ENCODE measurements at places on chromosomes 6 and 20. TPM values are rescaled to one million over a fixed set of nuclear protein-coding genes. Genes with fewer than 3 reads are reported as not detected.
A peak's percentile ranks its signal among the peaks of the same experiment; 100 is the strongest.

TRIM15 gene
- not detected for total RNA-seq

POM121L2 gene
- total RNA-seq, result not detected

PTPRA gene
- total RNA-seq, result 88.6 TPM

PET117 gene
- total RNA-seq, result 13.0 TPM

DNA sequence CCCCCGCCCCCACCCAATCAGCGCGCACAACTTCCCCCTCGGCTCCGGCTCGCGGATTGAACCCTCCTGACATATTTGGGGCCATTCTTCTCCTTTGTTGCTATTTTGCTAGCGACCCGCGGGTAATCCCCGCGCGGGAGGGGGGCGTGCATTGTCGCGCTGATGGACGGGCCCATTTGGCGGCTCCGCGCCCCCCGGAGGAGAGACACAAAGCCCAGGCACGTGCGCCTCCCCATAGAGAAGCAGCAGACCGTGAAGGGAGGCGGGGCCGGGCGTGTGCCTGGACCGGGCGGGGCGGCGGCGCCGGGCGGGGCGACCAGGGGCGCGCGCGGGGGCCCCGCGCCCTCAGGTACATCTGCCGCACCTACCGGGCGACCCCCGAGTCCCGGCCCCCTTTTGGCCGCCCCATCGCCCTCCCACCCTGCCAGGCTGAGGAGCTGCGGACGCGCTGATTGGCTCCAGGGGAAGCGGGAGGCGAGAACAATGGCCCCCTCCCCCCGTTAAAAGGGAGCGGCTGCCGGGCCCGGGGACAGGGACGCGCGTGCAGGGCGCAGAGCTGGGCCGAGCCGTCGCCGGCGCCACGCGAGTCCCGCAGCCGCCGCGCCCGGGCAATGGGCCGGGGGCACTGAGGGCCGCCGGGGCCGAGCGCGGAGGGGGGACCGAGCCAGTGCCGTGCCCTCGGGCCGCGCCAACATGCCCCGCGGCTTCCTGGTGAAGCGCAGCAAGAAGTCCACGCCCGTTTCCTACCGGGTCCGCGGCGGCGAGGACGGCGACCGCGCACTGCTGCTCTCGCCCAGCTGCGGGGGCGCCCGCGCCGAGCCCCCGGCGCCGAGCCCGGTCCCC lies at the start of gene INSM1:
INSM1 (plus strand) TSS at position 530 of the 843 bp plus-strand sequence; CDS start at position 694, 164 bp downstream.
- no peak within 1 kb of the TSS for H3K27ac ChIP-seq
- peak within 1 kb of the TSS; percentile 29 for H3K4me3 ChIP-seq
- no peak for DNase-seq
- H3K36me3 ChIP-seq, result no peaks in the 10 kb centered on the region
- H3K4me1 ChIP-seq, result peaks cover 12% of the 10 kb centered on the region

DNA sequence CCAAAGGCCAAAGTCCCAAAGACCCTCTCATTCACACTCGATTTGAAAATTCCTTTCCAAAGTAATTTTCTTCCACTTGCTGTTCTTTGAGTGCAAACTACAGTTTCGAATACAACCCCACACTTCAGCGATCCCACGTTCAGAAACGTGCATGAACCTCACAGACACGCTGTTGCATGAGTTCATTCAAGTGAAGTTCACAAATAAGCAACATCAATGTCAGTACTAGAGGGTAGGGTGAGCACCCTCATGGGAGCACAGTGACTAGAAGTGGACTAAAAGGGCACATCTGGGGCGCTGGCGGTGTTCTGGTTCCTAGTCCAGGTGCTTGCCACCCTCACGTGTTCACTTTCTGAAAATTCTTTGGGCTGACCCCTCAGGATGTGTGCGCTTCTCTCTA lies 59.0 kb downstream of the FAM50B start:
- H3K4me1 ChIP-seq, result peaks cover 58% of the 10 kb centered on the region
- H3K27me3 ChIP-seq, result no peaks in the 10 kb centered on the region
- H3K4me3 ChIP-seq, result no peak overlapping the region
- no peak for DNase-seq

DNA sequence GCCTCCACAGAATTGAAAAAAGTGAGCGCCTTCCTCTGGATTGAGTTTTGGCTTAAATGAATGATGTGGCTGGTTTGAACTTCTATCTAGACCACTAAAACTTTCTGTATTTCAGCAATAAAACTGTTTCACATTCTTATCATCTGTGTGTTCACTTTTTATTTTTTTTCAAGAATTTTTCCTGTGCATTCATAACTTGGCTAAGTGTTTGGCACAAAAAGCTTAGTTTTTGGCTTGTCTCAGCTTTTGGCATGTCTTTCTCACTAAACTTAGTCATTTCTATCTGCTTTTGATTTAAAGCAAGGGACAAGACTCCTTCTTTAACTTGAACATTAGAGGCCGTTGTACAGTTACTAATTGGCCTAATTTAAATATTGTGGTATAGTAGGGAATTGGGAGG lies 1015.1 kb downstream of the EPHA7 start:
- no peaks in the 10 kb centered on the region for H3K4me1 ChIP-seq
- H3K36me3 ChIP-seq, result peaks cover 9% of the 10 kb centered on the region
- no peaks in the 10 kb centered on the region for H3K27me3 ChIP-seq
- H3K4me3 ChIP-seq, result no peak overlapping the region
- DNase-seq, result no peak

DNA sequence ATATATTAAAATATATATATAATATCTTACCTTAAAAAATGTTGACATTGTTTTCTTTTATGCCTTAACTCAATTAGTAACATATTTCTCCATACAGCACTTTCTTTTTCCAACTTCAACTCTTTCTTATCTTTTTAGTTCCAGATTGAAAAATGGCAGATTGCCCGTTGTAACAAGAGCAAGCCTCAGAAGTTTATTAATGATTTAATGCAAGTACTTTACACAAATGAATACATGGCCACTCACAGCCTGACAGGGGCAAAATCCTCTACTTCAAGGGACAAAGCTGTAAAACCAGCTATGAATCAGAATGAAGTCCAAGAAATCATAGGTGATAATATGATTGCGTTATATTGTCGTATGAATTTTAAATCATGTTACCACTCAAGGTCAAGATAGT lies 29.4 kb upstream of the KIAA1586 start:
- H3K36me3 ChIP-seq, result no peaks in the 10 kb centered on the region
- no peak overlapping the region for H3K27ac ChIP-seq
- H3K4me1 ChIP-seq, result peaks cover 18% of the 10 kb centered on the region
- no peaks in the 10 kb centered on the region for H3K27me3 ChIP-seq

DNA sequence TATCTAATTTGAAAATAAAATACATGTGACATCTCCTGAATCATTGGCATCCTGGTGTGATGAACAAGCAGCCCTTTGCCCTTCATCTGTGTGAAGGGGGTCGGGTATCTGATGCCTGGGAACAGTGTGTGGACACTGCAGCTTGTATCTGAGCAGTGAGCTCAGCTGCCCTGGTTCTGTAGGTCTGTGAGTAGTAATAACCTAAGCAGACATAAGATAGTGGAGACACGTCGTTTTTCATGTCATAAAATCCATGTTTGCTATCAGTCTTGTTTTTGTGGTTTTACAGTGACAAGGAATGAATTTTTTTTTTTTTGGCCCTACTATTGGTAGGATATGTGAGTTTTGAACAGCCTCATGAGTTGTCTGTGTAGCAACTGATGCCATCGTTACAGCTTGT lies 133.0 kb downstream of the JARID2 start:
- no peak overlapping the region for H3K27ac ChIP-seq
- no peaks in the 10 kb centered on the region for H3K27me3 ChIP-seq
- H3K4me1 ChIP-seq, result peaks cover 22% of the 10 kb centered on the region
- H3K36me3 ChIP-seq, result no peaks in the 10 kb centered on the region
- H3K4me3 ChIP-seq, result no peak overlapping the region
- DNase-seq, result no peak

DNA sequence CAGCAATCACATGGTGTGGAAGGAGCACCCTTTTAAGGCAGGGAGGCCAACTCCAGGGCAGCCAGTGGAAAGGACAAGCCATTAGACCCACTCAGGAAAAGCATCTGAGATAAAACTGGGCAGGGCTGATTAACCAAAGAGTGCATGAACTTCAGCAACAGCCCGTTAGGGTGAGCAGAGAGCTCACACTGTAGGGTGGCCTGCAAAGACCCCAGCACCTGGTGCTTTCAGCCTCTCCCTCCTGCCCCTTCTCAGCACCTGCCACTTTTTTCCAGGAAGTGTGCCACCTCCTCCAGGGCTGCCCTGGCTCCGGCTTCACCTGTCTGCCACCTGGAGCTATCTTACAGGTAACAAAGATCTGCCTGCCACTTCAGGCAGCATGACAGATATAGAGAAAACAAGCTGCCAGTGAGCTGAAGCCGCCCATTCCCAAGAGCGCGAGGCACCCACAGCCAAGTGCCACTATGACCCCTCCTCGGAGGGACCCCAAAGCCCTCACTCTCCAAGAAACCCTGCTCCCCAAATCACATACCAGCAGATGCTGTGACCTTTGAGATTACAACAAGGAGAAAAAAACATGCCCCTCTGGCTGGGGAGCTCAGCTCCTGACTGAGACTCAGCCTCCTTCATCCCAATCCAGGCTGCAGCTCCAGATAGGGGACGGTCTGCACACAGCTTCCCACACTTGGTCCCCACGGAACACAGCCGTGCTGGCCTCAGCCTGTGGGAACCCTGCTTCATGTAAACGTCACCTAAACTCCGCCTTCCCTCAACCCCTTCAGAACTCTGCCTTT lies 71.2 kb downstream of the ABHD12 start:
- peaks cover 5% of the 10 kb centered on the region for H3K36me3 ChIP-seq
- no peaks in the 10 kb centered on the region for H3K27me3 ChIP-seq
- no peak overlapping the region for H3K4me3 ChIP-seq
- DNase-seq, result peak; percentile 46
- H3K4me1 ChIP-seq, result peaks cover 7% of the 10 kb centered on the region

DNA sequence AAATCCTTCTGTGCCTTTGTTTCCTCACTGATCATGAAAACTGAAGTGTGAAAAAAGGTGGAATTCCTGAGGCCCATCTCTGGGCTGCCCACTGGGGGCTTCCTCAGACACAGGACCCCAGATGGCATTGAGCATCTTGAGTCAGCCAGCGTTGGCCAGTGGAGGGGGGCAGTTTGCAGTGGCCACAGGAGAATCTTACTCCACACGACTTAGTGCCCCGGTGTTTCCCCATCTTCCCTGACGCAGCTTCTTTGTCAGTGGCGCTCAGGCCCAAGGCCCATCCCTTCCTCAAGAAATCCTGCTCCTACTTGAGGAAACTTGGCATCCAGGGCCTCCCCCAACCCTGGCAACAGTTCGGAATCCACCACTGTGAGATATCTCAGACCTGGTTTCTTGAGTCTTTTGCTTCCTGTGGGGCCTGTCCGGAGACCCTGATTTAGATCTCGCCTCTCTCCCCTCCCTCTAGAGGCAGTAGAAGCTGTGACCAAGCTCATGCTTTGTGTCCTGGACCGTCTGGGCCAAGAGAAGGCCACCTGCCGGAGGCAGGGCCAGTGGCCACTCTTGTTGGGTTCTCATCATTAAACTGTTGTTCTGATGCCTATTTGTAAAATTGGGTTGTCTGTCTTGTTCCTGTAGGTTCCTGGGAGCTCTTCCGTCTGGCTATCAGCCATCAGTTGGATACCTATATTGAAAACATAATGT lies 20.2 kb upstream of the DLGAP4 start:
- peaks cover 64% of the 10 kb centered on the region for H3K27me3 ChIP-seq
- H3K4me1 ChIP-seq, result no peaks in the 10 kb centered on the region
- H3K4me3 ChIP-seq, result no peak overlapping the region
- DNase-seq, result peak; percentile 68
- H3K27ac ChIP-seq, result no peak overlapping the region

GRCh38 chr6:136090929-136091328 lies 159.2 kb downstream of the MTFR2 start:
- H3K4me3 ChIP-seq, result no peak overlapping the region
- H3K27me3 ChIP-seq, result no peaks in the 10 kb centered on the region
- peaks cover 4% of the 10 kb centered on the region for H3K36me3 ChIP-seq
- H3K4me1 ChIP-seq, result peaks cover 3% of the 10 kb centered on the region
- no peak for DNase-seq

- H3K27me3 ChIP-seq, result no peaks in the 10 kb centered on the region
- peaks cover 13% of the 10 kb centered on the region for H3K4me1 ChIP-seq
- H3K4me3 ChIP-seq, result no peak overlapping the region
- H3K27ac ChIP-seq, result no peak overlapping the region
- DNase-seq, result no peak
These were observed 15.0 kb downstream of the RBM39 start for GRCh38 chr20:35726842-35727711.

- no peak overlapping the region for H3K4me3 ChIP-seq
- no peaks in the 10 kb centered on the region for H3K36me3 ChIP-seq
- no peak overlapping the region for H3K27ac ChIP-seq
- peaks cover 11% of the 10 kb centered on the region for H3K27me3 ChIP-seq
These were observed 83.6 kb downstream of the LCA5 start for GRCh38 chr6:79453558-79454042.

DNA sequence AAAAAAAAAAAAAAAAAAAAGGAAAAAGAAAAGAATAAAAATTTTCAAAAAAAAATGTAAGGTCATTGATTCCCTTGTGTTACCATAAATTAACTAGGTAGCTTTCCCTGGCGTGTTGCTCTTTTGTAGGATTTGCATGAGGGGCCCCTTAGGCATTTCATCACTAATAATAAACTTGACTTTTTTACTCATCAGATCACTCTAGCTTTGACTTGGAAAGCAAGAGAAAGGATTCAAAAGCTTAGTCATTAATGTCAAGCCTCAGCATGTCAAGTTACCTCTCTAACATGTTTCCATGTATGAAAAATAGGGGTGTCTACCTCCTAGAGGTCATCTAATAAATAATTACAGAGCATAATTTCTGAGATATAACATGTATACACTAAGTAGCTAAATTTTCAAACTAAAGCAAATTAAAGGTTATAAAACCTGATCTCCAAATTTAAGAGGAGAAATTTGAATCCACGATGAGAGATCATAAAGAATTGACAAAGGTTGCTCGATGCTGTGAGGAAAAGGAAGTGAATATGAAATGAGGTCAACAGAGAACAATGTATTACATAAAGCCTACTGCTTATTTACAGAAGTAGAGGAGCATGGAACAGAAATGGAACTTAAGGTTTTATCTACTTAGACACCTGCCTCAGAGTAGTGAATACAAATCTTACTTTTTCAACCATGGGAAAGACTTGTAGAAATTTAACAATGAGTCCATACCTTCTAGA lies 86.8 kb downstream of the ARHGAP18 start:
- no peak for DNase-seq
- no peak overlapping the region for H3K4me3 ChIP-seq
- peaks cover 6% of the 10 kb centered on the region for H3K4me1 ChIP-seq
- H3K36me3 ChIP-seq, result peaks cover 10% of the 10 kb centered on the region

GRCh38 chr6:82408952-82409431 lies 45.4 kb downstream of the TPBG start:
- H3K27ac ChIP-seq, result no peak overlapping the region
- peaks cover 14% of the 10 kb centered on the region for H3K4me1 ChIP-seq
- no peak overlapping the region for H3K4me3 ChIP-seq
- no peaks in the 10 kb centered on the region for H3K36me3 ChIP-seq

- H3K4me3 ChIP-seq, result no peak overlapping the region
- no peaks in the 10 kb centered on the region for H3K27me3 ChIP-seq
- H3K4me1 ChIP-seq, result peaks cover 10% of the 10 kb centered on the region
- H3K27ac ChIP-seq, result no peak overlapping the region
- H3K36me3 ChIP-seq, result no peaks in the 10 kb centered on the region
These were observed 168.8 kb downstream of the CDKAL1 start for GRCh38 chr6:20703049-20703448.

- H3K27me3 ChIP-seq, result no peaks in the 10 kb centered on the region
- H3K4me1 ChIP-seq, result peaks cover 30% of the 10 kb centered on the region
These were observed 303 bp downstream of the ILRUN start for GRCh38 chr6:34696189-34696738.

Measured in osteocyte (in vitro differentiated cells).